ENCODE measurements at places on chromosomes 1 and 21. TPM values are rescaled to one million over a fixed set of nuclear protein-coding genes. Genes with fewer than 3 reads are reported as not detected.

The DNAI4 gene
- 1.4 TPM for total RNA-seq

The TIAM1 gene
- 32.3 TPM for total RNA-seq

The ELF3 gene
- total RNA-seq: 3.0 TPM

The DDAH1 gene
- total RNA-seq: not detected

The CYP4A11 gene
- total RNA-seq: not detected

DNA sequence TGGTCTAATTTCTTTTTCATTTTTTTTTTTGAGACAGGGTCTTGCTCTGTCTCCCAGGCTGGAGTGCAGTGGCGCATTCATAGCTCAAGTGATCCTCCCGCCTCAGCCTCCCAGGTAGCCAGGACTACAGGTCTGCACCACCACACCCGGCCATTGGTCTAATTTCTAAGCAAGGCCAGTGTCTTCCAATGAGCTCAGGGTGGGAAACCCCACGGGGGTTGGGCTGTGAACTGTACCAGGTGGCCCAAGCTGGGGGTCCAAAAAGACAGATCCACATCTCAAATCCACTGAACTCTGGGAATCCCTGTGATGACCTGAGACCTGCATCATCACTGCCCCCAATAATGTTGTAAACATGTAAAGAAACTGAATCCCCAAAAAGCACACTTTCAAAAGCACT, 79.5 kb downstream of the BCAR3 start:
- no peak for DNase-seq

DNA sequence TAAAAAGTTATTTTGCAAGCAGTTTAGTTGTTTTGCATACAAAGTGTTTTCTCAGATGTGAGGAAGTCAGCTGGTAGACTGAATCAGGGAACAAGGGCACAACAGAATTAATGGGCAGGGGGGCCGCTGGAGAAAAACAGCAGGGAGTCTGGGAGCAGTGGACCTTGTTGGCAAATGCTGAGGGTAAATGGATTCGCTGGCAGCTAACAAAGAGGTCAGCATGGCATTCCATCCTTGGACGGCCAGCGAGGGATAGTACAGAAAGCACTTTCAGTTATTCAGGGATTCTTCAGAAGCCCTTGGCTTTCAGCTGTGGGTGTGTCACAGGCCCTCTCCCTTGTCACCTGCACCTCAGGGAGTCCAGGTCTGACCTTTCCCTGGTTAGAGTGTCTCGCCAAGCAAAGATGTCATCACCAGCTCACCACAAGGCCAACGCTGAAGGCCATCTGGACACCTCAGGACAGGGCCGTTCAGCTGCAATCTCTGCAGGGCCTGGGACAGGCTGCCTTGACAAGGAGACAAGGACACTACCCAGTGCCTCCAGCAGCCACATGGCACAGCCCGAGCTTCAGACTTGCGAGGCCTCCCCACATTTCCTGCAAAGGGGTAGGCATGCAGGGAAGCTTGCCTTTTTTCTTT, 90.4 kb downstream of the KCNN3 start:
- no peak for DNase-seq

GRCh38 chr21:16832791-16833190, 680.1 kb upstream of the CXADR start:
- DNase-seq: no peak

DNA sequence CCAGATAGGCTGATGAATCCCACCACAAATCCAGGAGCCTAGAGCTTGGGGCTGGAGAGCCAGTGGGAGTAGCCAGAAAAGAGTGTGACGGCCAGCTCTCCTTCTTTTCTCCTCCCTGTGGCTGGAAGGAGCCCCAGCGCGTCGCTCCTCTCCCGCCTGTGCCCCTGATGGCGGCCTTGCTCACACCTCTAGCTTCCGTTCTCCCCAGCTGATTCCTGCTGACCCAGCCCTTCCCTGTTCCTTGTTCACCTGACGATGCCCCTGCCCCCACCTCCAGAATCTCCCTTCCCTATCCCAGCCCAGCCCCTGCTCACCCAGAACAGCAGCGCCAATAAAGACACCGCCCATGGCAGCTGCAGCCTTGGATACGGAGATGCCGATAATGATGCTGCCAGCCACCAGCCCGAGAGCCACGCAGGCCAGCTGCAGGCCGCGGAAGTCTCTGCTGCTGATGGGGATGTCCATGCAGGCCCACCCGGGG, 656 bp downstream of the KNCN start:
- DNase-seq: no peak

GRCh38 chr1:10829067-10829818, 32.8 kb upstream of the CASZ1 start:
- no peak for DNase-seq

- DNase-seq: no peak
Observed at GRCh38 chr21:28174701-28175100, 818.0 kb downstream of the LTN1 start.
